ENCODE measurements at places on chromosomes 11 and 22.

DNA sequence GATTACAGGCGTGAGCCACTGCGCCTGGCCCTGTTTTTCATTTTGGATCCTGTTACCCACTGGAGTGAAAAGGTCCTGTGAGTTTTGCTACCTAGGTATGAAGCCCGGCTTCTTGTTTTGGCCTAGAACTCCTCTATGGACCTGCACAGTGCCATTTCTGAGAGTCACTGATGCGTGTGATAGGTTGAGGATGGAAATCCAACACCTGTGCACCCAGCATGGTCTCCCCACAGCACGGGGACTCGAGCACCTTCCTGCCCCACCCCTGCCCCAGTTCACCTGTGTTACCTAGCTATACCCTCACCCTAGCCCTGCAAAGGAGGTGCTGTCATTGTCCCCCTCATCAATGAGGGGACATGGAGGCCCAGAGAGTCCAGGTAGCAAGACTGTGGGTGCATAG is 5.1 kb downstream of the FBLN1 start:
- peak; percentile 9 for DNase-seq

- no peak for DNase-seq
These were observed 6.2 kb downstream of the TPBGL start for GRCh38 chr11:75246671-75247350.

- DNase-seq: peak; percentile 60
These were observed 50.3 kb downstream of the TEAD1 start for GRCh38 chr11:12724301-12725054.

DNA sequence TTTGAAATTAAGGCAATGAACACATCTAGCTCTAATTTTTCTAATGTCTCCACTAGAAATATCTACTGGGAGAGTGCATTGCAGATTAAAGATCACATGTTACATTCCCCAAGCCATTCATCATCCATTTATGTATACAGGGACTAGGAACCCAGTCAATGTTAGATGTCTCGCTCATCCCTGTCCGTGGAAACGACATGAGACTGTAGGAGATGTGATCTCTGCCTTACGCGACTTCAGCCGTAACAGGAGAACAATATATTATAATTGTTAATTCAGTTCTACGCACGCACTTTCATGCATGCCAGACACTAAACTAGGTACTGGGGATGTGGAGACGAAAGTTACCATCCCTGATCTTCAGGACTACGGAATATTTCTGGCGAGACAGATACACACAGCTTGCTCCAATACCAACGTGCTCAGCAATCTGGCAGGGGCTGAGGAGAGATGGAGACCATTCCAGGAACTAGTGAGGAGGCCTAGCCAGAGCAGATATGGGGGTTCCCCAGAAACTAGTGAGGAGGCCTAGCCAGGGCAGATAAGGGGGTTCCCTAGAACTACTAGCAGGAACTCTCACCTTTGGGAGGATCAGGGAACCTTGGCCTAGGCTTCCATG is 706 bp downstream of the DCPS start:
- no peak for DNase-seq

- DNase-seq: no peak
These were observed 138.9 kb downstream of the SPON1 start for GRCh38 chr11:14101388-14101787.

GRCh38 chr22:39721206-39722031 is 150.9 kb downstream of the CACNA1I start:
- no peak for DNase-seq

DNA sequence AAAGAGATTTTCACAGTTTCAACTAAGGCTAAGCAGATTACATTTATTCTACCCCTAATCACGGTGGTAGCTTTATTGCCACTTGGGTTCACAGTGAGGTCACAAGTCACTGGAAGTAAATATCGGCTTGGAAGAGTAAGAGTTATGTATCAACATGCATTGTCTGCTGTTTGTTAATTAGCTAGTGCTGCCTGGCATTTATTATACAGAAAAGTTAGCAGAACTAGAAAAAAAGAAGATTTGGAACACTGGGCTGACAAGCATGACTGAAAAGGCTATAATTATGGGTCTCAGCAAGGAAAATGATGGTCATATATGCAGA is 13.7 kb upstream of the RAB38 start:
- DNase-seq: no peak

Measured in right hindlimb (tissue), 1 donor.